ENCODE measurements at places on chromosomes 7 and 10.

DNA sequence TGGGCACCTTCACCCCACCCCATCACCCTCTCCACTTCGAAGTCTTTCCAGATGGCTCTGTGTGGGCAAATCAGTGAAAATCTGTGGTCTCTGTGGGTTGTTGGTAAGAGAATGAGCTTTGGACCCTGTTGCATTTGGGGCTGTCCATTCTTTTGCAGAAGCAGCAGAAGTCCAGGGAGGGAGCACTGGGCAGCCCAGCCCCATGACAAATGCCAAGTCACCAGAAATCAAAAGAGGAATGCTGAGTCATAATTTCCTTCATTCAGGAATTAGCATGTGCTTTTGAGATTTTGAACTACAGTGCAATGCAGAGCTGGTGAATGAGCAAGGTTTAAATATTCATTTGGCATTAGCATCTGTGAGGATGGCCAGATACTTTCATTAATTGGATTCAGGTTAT, 556.2 kb downstream of the LRMDA start:
- DNase-seq = no peak

DNA sequence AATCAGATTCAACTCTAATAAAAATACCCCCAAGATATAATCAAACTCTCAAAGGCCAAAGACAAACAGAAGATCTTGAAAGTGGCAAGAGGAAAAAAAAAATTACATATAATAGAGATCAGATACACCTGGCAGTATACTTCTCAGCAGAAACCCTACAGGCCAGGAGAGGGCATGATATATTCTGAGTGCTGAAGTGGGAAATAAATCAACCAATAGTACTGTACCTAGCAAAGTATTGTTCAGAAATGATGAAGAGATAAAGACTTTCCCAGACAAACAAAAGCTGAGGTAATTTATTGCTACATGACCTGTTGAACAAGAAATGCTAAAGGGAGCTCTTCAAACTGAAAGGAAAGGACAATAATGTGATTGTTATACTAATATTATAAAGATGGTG, 291.9 kb downstream of the SH2D4B start:
- no peak for DNase-seq

- no peak for DNase-seq
These were observed 56.0 kb downstream of the TACR2 start for GRCh38 chr10:69360485-69361302.

DNA sequence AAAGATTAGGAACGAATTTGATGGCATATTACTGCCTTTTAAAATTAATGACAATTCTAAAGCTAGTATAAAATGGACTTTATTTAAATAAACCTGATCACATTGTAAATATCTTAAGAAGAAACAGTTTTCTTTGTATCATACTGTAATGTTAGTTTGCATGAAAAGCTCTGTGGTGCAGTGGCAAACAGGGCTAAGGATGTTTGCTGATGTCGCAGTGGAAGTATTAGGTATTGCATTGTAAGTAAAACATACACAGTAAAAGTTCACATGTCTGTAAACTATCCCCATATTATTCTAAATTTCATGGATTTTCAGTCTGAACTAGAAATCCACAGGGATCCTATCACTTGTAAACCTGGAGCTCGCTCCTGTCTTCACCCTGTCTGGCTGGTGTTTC, 252.6 kb upstream of the ZNF32 start:
- no peak for DNase-seq

DNA sequence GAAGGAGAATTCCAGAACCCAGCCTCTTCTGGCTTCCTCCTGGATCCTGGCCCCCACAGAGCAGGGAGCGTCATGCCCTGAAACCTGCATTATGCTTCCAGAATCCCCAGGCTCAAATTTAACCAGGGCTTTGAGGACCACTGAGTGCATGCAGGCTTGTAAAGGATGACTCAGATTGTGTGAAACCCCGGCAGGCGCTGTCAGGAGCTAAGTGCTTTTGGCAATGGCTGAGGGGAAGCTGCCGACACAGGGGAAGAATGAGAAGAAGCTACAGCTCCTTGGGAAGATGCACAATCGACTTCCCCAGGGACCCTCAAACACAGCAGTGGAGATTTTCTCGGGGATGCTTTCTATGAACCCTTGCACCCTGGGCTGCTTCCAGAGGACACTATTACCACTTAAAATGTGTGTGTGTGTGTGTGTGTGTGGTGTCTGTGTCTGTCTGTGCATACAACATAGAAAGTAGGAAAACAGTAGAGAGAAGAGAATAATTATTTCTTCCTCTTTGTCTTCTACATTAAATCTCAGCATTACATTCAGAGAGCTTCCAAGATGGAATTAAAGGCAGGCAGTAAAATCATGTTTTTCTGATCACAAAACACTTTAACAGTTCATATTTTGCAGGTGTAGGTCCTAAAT, 183.5 kb upstream of the INHBA start:
- DNase-seq = no peak

GRCh38 chr10:17220652-17221100, 7.4 kb upstream of the VIM start:
- no peak for DNase-seq

DNA sequence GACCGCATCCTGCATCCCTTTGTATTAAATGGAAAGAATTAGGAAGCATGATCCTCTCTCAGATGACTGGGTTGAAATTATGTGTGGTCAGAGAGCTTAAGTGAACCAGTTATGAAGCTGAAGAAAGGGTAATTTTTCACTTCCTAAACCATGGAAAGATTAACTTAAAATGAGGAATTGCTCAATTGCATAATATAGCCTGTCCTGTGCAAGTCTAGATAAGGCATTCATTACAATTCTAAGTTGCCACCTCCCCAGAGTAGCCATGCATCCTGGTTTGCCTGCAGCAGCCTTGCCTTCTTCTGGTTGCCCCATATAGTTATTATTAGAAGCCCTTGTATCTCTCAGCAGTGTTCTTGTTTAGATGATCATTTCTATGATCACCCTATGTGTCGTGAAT, 45.3 kb downstream of the STARD3NL start:
- no peak for DNase-seq

DNA sequence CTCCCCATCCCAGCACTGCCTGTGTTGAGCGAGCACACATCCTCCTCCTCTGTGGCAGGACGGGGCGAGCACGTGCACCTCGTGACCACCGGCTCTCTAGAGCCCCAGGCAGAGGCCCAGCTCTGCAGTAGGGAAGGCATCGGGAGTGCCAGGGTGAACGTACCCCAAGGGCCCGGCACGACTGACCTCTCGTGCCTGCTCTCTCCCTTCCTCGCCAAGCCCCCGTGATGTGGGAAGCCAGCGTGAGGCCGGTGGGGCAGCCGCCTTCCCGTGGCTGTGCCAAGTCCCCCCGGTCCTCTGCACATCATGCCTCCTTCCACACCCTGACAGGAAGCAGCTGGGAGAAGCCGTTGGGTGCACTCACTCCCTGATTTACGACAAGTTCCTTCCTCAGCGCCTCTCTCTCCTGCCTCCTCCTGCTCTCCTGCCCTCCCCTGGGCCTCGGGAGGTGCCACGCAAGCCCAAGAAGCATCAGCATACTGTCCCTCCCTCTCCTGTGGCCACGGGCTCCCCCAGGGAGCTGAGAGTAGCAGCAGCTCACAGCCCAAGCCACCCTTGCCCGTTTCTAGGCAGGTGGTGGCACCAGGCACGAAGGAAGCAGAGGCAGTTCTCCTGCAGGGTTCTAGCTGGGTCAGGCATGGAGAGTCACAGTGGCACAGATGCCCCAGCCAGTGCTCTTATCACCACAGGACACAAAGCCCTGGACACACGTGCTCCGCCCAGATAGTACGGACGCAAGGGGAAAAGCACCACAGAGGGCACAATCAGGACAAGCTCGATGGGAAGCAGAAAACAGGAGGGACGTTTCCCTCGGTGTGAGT, 47.0 kb downstream of the AMZ1 start:
- DNase-seq = no peak

GRCh38 chr10:6061056-6061455, 1.1 kb downstream of the IL2RA start:
- no peak for DNase-seq

GRCh38 chr10:14609178-14609577, 165.5 kb downstream of the FAM107B start:
- no peak for DNase-seq

DNA sequence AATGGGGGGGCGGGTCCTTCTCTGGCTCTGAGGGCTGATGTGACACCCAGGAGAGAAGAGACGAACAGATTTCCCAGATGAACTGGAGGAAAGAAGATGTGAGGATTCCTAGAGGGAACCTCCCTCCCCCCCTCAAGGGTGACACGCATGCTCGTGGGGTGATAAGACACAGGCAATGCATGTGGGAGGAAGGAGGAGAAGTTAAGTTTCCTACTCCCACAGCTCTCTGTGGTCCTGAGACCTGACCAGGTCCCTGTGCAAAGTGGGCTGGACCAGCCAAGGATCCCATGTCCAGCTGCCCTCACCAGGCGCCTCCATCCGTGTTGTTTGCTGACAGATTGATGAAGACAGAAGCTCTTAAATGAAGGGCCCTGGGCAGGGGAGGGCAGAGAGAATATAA, 112.6 kb downstream of the SH3PXD2A start:
- DNase-seq = no peak

DNA sequence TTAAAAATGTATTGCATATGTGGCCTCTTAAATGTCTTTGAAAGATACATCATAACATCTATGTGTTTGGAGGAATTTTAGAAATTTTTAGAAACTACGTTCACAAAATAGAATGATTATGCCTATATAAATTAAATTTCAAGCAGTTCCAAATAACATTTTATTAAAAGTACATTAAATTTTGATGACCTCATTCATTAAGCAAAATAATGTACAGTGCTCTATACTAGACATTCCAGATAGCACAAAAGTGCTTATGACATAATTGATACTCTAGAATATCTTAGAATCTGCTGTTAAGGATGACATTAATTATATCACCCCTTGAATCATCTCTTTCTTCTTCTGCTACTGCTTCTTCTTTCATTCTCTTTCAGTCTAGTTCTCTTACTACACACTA, 528.9 kb downstream of the GFRA1 start:
- no peak for DNase-seq

DNA sequence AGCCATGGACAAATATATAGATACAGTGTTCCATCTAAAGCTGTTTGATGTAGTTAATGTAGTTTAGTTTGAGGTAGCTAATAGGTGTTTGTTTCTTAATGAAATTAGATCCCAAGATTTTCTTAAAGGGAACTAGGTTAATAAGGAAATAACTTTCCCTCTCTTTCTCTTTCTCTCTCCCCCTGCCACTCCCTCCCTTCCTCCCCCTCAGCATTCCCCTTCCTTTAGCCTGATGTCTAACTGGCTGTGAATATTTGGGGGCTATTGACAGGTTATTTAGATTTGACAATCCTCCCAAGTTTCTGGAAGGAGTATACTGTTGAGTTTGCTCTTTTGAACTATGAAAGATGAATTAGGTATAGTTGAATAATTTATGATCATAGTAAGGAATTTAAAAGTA, 65.2 kb upstream of the OIT3 start:
- no peak for DNase-seq

DNA sequence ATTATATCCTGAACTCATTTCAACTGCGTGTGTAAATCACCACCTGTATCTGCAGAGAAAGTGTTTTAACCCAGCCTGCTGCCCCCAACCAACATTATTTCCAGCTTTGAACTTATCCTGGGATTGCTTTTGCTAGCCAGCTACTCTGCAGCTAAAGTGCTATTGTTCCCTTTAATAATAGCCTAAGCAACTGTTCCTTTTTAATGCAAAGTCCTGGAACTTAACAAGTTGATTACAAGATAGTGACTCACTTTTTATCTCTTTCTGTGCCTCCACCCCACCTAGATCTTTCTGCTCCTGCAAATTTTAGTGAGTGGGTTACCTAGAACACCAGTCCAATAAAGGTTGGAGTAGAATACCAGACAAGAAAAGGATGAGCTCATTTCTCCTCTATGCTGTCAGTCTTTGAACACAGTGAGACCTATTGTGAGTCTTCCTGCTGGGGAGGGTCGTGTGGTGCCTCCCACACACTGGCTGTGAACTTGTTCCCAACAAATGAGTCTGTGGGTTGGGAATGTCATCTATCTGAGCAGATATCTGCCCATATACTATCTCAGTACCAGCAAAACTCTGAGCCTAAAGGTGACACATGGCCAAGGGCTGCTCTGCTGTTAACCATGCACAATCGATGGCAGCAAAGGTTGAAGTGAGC, 137.7 kb downstream of the FAM204A start:
- DNase-seq = no peak

DNA sequence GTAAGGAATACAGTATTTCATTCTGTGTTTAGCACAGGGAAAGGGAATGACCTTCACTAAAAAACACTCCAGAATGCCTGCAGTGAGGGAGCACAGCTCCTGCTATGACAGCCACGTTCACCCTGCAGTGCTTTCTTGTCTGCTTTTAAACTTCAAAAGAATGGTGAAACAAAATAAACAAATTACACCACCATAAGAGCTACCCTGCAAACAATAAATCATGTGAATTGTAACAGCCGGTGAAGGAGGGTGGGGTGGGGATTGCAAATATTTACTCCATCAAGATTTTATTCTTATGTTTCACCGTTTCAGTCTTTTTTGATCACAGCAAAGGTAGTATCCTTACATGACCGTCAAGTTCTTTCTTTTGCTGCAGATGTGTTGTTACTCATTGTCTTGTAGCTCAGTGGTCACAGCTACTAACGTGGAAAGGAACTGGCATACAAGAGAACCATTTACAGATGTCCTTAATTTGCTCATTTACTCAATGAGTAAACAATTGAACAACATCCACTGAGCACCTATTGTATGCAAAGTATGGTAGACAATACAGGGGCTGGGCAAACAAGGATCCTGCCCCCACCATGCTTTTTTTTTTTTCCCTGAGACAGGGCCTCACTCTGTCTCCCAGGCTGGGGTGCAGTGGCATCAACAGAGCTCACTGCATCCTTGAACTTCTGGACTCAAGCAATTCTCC, 4.1 kb upstream of the CHN2 start:
- peak; percentile 80 for DNase-seq

GRCh38 chr10:116154651-116155050, 118.4 kb downstream of the GFRA1 start:
- DNase-seq = no peak

GRCh38 chr10:106384496-106384895, 780.0 kb downstream of the SORCS1 start:
- DNase-seq = no peak

GRCh38 chr7:33287738-33288137, 158.4 kb downstream of the BBS9 start:
- no peak for DNase-seq

- no peak for DNase-seq
These were observed 238.2 kb downstream of the SKAP2 start for GRCh38 chr7:26626156-26626555.

DNA sequence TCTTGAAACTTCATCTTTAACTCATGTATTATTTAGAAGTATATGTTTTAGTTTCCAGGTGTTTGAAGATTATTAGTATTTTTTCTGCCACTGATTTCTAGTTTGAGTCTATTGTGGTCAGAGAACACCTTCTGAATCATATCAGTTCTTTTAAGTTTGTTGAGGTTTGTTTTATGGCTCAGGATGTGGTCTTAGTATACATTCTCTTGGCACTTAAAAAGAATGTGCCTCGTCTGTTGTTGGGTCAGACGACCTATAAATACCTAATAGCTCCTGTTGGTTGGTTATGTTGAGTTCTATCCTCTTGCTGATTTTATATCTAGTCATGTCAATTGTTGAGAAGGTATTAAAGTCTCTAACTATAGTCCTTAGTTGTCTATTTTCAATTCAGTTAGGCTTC, 15.9 kb downstream of the TDRD1 start:
- DNase-seq = no peak

Data from NCI-H2081 treated with DMSO at 0.1 percent for 48 hours (cell line).